ENCODE measurements at places on chromosomes 5 and 9.
A peak's percentile ranks its signal among the peaks of the same experiment; 100 is the strongest.

DNA sequence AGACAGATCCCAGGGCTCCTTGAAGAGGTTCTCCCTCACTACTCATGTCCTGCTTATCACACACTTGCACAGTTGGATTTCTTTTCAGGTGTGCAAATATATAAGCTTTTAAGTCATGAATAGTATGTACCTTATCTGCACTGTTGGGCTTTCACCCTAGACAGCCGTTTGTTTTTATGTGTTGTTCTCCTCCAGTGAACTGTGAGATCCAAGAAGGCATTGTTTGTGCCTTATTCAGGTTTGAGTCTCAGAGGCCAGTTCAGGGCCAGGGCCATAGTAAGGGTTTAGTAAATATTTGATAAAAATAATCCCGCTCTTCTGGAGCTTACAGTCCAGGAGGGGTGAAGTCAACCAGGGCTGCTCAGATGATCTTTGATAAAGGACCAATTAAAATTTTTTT lies 480.0 kb downstream of the TMEM38B start:
- DNase-seq = no peak

DNA sequence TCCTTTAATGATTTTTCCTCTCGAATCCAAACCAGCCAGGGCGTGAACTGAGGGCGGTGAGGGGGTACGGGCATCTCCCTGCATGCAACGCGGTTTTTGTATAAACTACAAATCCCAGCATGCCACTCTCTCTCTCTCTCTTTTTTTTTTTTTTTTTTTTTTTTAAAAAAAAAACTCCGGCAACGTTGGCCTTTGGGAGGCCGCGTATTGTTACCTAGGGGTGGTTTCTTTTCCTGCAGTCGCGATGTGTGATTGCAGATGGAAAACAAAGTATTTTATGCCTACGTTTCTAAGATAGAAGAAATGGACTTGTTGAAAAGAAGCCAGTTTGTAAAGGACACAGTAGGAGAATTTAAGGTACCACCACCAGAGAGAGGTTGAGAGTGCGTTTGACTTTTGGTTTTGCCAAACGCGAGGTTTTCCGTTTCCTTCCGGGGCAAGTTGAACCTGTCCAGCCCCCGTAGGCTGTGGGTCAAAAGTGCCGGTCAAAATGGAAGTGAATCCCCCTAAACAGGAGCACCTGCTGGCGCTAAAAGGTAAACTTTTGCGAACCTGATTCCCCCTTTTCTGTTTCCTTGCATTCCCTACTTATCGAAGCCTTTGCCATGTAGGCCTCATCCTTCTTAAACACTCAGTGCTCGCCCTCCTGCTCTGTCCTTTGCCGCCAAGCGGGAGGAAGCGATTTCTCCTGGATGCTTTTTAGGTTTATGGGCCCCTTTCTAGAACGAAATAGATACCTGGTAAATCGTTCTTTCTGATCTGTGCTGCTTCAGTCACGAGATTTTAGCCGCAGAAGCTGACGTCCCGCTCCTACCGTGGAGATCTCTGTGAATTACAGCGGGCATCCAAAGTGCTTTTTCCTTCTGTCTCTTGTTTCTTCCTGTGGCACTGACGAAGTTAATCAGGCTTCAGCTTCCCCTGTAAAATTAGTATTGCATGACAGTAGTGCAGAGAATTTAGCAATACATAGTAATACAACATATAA lies at the start of the genes SHLD3 and TRAPPC13:
SHLD3 (plus strand) TSS at position 457 of the 985 bp plus-strand sequence. CDS start 4,561 bp downstream, outside the sequence.
TRAPPC13 (plus strand) TSS at position 457 of the 985 bp plus-strand sequence; CDS start at position 491, 34 bp downstream.
- DNase-seq = peak; percentile 5

DNA sequence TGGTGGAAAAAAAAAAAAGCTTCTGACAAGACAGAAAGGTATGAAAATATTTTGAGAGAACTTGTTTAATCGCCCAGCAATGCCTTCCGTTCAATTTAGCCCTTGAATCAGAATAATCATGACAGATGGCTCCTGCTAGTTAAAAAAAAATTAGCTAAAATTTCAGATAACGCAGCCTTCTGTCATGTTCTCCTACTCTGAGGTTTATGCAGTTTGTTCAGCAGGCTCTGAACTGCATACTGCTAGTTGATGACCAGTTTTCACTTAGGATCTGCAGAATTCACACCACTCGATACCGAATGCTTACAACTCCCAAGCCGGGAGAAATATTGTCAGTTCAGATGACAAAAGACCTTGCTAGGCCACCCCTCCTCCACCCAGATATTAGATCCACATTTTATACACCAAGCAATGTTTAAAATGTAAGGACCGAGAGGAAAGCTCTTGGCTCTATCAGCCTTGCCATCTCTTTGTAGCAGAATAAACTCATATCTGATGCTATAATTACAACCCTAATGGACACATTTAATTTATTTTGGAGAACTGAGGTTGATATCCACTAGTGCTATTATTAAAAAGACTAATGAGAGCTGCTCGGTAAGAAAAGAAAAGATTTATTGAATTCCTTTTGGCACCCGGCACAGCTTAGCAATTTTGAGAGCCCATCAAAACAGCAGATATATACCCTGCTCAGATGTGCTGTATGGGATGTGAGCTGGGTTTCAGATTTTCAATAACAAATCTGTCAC lies 322.8 kb downstream of the GLIS3 start:
- DNase-seq = no peak

- peak; percentile 18 for DNase-seq
These were observed 67.1 kb downstream of the EPB41L4B start for GRCh38 chr9:109253637-109254284.

GRCh38 chr5:65708145-65708544 lies 13.8 kb downstream of the SGTB start:
- DNase-seq = no peak

- no peak for DNase-seq
These were observed 88.1 kb upstream of the SSBP2 start for GRCh38 chr5:81839034-81839433.

DNA sequence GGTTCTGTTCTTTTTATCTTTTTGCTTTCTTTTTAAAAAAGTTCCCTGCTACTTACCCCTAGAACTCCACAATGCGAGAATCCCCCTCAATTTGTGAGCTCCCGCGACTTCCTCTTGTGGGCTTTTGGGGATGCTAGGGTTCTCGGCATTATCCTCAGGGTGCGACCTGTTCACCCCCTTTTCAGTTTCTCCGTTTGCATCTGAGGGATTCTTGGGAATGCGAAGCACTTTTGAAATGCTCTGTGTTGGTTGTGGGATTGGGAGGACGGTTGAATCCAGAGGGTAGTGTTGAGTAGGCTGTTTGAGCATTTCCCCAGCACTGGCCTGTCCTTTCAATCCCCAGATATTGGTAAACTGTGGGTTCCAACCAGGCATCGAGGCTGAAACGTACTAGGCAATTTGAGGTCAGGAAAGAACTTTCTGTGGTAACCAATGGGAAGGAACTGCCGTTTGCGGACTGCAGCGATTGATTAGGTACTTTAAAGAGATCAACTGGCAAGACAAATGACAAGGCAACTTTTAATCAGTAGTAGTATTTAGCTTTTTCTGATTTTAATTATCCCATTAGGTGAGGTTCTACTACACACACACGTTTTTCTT lies 415 bp downstream of the XRCC4 start:
- DNase-seq = no peak

- DNase-seq = no peak
These were observed 12.2 kb upstream of the ADGRD2 start for GRCh38 chr9:124438091-124438490.

GRCh38 chr9:92001244-92001643 lies 51.2 kb upstream of the ROR2 start:
- DNase-seq = no peak

- no peak for DNase-seq
These were observed 127.1 kb downstream of the DAB2IP start for GRCh38 chr9:121778252-121779225.

DNA sequence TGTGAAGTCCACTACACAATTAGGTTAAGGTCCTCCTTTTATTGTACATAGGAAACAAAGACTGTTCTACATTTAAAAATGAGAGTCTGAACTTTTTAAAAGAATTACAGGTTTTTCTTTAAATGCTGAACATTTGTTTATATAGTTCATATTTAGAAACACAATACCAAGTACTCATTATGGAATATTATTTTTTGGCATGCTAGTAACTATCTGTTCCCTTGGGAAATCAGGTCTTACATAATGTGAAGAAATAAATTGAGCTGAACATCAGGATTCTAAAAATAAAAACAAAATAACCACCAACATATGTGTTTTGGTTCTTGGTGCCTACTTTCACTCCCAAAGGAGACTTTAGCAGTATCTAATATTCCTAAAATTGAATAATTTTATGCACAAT lies 230.5 kb upstream of the IZUMO3 start:
- no peak for DNase-seq

GRCh38 chr5:14105718-14106410 lies 37.3 kb upstream of the TRIO start:
- DNase-seq = no peak

- DNase-seq = no peak
These were observed 116.6 kb downstream of the AOPEP start for GRCh38 chr9:94843134-94843533.

DNA sequence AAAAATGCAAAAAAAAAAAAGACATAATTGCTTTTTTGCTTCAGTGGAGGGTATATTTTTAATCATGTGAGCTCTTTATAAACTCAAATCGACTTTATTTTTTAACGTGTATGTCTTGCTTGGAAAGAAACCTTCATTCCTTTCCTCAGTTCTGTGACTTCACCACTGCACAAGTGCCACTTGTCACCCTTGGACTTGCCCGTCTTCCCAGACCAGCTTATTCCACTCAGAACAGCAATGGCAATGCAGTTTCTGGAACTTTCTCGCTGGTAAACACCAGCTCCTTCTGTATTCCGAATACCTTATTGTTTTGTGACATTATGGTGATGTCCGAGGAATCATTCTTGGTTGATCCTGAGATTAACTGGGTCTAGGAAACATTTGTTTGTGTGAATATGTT lies 440.5 kb upstream of the ADAMTS16 start:
- DNase-seq = no peak

- DNase-seq = no peak
These were observed 15.3 kb downstream of the ABLIM3 start for GRCh38 chr5:149156435-149157083.

DNA sequence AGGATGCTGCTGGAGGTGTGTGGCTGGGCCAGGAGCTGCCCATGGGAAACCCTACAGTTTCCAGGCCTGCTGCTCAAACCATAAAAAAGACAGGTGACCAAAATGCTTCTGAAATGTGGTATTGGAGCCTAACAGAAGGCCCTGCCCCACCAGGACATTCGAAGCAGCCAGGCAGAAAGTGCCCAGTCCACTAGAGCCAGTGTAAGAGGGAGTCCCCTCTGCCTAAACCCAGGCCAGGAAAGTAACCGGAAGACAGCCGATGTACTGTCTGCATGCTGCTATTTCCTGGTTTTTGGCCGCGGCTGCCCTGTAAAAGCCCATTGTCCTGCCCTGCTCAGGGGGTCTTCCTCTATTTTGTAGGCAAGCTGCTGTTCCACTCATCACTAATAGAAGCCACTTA lies 150.7 kb upstream of the IRX2 start:
- DNase-seq = no peak

GRCh38 chr9:111631214-111631971 lies at the start of gene DNAJC25:
DNAJC25 (plus strand) TSS chr9:111631334; CDS start chr9:111631408, 74 bp downstream.
- peak; percentile 100 for DNase-seq

DNA sequence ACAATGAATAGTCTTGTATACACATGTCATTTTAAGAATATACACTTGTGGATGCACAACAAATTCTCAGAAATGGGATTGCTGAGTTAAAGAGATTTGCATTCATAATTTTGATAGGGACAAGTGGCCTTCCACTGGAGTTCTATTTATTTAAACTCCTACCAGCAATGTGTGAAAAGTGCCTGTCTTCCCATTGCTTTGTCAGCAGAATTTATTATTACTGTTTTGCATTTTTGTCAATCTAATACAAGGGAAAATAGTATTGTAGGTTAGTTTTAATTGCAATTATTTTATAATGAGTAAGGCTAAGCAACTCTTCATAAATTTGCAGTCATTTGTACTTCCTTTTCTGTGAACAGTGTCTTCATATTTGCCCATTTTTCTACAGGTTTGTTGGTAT lies 55.0 kb downstream of the C9orf57 start:
- DNase-seq = no peak

GRCh38 chr9:79619930-79620329 lies 48.2 kb downstream of the TLE4 start:
- no peak for DNase-seq

- DNase-seq = no peak
These were observed 890.5 kb upstream of the CTNND2 start for GRCh38 chr5:12794476-12795332.

GRCh38 chr5:100832252-100833230 lies 70.5 kb downstream of the ST8SIA4 start:
- no peak for DNase-seq

DNA sequence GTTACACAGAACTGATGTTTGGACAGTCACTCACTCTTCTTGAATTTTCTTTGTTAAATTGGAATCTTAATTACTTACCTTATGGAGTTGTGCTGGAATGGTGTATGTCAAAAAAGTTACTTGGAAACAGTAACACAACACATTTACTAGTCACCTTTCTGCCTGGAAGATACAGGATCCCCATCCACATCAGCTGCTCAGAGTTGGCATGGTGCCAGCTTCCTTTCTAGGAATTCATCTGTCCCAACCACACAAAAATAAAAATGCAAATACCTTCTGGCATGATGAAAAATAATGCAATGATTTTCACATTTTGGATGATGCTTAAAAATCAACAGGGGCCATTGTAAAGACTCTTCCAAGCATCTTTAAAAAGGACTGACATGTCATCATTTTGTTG lies 341.5 kb downstream of the TMEM38B start:
- no peak for DNase-seq

- DNase-seq = no peak
These were observed 108.3 kb downstream of the DENND1A start for GRCh38 chr9:123821619-123822018.

Data from T47D (cell line).